MM.1S (cell line): ENCODE measurements at places on chromosomes 4 and X.

DNA sequence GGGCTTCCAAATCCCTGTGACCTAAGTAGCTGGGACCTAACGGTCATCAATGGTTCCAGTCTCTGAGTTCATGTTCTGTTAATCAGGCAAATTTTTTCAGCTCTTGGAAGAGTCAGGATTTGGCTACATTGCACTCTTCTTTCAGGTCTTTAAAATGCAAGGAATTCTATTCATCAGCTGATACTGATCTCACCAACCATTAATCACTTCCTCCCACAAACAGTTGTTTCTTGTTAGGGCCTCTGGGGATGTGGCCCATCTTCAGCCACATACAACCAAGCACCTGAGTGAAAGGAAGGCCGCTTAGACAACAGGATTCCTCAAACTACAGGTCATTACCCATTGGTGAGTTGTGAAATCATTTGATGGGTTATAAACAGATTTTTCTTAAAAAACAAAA, 71.7 kb downstream of the FANCB start:
- DNase-seq = no peak

- no peak for DNase-seq
Observed at GRCh38 chrX:49300703-49301102, 2.7 kb upstream of the GAGE10 start.

DNA sequence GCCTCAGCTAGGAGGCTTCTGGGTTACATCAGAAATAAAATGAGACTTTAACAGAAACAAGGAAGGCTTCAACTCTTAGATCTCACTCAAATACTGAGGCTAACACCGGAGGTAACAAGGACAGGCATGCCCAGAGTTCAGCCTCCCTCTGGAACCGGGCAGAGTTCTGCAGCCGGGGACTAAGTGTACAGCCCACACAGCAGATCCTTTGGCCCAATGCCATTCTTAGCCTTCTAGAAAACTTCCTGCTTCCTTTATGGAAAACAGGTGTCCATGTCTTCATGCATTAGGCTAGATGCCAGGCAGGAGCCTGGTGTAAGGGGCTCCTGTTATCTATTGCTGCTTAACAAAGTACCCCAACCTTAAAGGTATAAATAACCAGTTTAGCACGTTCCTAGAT, 369.7 kb downstream of the BCOR start:
- no peak for DNase-seq

DNA sequence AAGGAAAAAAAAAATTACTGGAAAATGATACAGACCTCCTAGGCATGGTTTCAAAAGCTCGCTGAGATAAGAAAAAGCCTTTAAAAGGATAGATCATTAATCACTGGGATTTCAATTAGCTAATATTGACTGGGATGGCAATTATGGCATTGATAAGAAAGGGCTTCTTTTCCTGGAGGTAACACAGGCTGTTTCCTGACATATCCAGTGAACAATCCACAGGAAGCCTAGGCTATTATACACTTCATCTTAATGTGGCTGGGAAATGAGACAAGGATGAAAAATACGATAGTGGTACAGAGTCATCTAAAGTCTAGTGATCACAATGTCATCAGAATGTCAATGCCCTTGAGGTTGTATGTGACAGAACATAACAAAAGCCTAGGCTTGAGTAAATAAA, 1579.3 kb downstream of the C4orf33 start:
- DNase-seq = no peak

- peak; percentile 53 for DNase-seq
Observed at GRCh38 chr4:184268584-184269160, 51.0 kb upstream of the ENPP6 start.

- peak; percentile 30 for DNase-seq
Observed at GRCh38 chr4:125155251-125155650, 159.5 kb upstream of the FAT4 start.

DNA sequence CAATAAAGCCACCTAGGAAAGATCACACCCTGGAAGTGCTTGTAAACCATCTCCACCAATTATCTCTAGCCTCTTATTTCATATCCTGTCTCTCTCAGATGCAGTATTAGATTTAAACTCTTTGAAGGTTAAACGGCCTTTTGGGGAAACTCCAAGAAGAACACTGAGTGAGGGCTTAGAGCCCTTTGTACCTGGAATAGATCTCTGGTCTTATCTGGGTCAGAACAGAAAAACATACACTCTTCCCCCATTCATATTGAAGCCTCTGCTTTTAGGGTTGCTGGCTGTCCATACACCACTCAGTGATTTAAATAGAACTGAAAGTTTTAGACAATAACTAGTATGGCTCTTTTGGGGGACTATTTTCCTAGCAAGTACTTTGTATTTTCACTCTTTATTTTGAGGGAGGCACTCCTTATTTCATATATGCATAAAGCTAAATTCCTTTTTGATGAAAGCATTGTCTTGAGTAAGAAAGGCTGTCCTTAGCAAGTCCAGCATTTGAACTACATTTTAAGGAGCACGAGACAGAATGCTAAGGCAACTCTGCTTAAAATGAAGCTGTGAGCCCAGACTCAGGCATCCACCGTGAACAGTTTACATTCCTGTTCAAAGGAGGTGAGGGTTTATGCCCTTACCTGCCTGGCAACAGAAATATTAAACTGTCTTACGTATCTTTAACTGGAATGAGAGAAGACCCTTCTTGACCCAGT, 17.4 kb downstream of the YY2 start:
- no peak for DNase-seq

DNA sequence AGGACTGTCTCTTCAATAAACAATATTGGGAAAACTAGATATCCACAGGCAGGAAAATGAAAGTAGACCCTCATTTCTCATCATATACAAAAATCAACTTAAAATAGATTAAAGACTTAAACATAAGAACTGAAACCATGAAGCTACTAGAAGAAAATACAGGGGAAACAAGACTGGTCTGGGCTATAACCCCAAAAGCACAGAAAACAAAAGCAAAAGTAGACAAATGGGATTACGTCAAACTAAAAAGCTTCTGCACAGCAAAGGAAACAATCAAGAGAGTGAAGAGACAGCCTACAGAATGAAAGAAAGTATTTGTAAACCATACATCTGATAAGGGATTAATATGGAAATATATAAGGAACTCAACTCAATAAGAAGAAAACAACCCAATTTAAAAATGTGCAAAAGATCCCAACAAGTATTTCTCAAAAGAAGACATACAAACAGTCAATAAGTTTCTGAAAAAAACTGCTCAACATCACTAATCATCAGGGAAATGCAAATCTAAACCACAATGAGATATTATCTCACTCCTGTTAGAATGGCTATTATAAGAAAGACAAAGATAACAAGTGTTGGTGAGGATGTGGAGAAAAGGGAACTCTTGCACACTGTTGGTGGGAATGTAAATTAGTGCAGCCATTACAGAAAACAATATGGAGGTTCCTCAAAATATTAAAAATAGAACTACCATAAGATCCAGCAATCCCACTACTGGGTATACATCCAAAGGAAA, 325.3 kb upstream of the RASGEF1B start:
- DNase-seq = peak; percentile 71

DNA sequence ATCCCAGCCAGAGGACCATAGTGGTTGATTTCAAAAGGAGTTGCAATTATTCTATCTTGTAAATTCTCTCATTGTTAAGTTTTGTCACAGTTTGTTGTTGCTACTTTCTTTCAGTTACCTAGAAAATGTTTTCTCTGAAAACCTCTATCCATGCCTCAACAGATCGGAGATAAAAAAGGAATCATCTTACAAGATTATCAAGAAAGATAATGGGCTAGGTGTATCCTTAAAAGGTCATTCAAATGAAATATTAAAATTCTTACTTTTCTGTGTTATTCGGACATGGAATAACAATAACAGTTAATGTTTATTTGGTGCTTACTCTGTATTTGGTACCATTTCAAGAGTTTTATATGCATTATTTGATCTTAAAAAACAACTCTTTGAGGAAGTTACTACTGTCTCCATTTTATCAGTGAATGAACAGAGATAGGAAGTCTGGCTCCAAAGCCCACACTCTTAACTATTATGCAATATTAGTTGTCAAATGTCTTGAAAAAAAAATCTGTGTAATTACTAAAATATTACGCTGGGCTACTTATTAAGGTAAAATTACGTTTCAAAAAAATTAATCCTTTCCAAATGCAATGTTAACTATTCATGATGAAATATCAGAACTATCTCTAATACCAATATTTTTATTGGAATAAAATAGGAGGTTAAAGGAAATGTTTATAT, 97.5 kb downstream of the SNCA start:
- DNase-seq = no peak

GRCh38 chr4:186159613-186160012, 31.8 kb upstream of the CYP4V2 start:
- no peak for DNase-seq

GRCh38 chr4:150078579-150079080, 385 bp downstream of the DCLK2 start:
- peak; percentile 37 for DNase-seq

- DNase-seq = no peak
Observed at GRCh38 chr4:55791666-55792065, 27.9 kb upstream of the EXOC1L start.

GRCh38 chr4:40152637-40153036, 44.2 kb upstream of the RHOH start:
- DNase-seq = no peak

GRCh38 chr4:112348488-112349158, 51.5 kb downstream of the ALPK1 start:
- no peak for DNase-seq

GRCh38 chr4:126691797-126692196, 941.0 kb upstream of the INTU start:
- DNase-seq = no peak

DNA sequence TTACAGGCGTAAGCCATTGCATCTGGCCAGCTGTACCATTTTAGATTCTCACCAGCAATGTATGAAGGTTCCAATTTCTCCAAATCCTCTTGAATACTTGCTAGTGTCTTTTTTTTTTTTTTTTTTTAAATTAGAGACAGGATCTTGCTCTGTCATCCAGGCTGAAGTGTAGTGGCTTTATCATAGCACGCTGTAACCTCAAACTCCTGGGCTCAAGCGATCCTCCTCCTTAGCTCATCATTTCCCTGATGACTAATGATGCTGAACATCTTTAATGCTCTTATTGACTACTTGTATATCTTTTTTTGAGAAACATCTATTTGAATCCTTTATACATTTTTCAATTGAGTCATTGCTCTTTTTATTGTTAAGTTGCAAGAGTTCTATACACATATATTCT, 40.3 kb downstream of the HDAC8 start:
- no peak for DNase-seq

DNA sequence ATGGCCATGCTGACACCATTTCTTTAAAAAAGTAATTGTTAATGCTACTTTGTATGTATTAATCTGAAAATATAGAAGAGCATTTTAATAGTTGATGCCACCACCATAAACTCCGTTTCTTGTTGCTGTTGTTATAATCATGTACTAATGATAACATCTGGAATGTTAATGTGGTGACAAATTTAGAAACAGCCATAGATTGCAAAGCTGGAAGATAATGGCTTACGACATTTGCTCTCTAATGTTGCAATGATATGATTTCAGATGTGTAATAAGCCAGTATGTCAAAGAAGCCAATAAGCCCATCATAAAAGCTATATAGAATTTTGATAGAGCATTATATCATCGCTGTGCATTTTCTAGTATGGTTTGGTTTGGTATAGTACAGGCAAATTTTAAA, 579.4 kb upstream of the ZFP42 start:
- no peak for DNase-seq

DNA sequence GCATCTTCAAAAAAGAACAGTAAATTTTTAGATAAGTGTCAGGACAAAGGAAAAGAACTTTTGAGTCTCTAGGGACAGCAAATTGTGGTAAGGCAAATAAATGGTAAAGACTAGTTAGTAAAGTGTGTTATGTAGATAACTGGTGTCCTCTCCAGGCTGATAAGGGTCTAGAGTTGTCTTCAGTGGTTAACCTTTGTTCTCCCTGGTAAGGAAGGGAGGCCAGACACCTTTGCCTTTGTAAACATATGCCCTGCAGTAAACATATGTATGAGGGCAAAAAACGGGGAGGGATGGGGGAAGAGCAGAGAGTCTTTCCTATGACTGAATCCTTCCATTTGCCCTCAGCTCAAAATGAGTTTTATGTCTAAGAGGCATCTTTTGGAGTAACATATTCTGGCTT, 384.6 kb downstream of the HNRNPD start:
- no peak for DNase-seq

GRCh38 chrX:149825424-149825823, 43.7 kb downstream of the MAGEA9 start:
- peak; percentile 31 for DNase-seq

DNA sequence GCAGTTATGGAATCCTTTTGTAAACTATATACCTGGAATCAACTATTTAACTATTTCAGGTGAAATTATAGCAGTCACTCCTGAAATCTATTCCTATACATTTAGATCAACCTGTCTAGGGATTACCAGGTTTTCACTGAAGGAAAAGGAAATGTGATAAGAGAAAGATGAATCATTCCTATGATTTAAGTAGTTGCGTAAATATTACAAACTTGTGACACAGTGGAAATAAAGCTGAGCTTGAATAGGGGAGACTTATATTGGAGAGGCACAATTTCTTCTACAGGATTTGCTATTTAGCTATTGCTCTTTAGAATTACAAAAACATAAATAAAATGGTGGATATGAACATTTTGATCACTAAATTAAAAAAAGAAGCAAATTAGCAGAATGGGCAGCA, 284.1 kb upstream of the EPHA5 start:
- DNase-seq = no peak

DNA sequence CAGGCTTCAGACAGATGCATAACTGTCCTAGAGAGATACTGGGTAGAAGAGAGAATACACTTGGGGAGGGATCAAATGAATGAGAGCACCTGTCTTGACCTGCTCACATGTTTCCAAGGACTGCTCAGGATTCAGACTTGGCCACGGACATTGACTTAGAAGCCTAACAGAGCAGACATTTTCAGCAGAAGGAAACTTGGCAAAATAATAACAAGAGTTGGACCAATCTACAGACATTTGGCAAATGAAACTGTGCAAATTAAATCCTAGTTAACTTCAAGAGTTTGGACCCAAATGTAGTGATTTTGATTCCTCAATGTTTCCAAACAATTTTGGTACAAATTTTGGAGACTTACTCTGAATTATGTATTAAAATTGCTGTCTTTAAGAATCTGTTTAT, 223.9 kb downstream of the CAMK2D start:
- no peak for DNase-seq

- DNase-seq = no peak
Observed at GRCh38 chr4:153071958-153072598, 132.2 kb upstream of the TRIM2 start.

DNA sequence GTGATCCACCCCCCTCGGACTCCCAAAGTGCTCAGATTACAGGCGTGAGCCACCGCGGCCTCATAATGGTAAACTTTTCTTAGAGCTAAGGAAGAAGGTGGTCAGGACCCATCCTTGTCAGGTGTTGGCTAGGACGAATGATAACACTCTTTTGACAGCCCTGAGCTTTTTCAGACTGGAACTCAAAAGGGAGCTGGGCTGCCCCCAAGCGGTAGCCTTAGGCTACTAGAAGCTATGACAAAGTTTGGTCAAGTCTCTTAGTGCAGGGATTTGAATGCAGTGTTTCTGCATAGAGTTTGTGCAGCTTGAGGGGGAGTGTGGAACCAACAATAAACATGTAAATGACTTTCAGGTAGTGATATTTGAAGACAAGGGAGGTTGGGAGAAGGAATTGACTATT, 11.8 kb upstream of the HSD17B10 start:
- peak; percentile 46 for DNase-seq
